Stimulated activated CD4-positive, alpha-beta T cell treated with anti-CD3 and anti-CD28 coated beads, Interleukin-4, amount 100 ng/mL, for 1 hour (primary cell): ENCODE measurements at places on chromosomes 2 and 18.

- no peak for DNase-seq
Observed at GRCh38 chr2:190217616-190218015, 102.0 kb downstream of the HIBCH start.

DNA sequence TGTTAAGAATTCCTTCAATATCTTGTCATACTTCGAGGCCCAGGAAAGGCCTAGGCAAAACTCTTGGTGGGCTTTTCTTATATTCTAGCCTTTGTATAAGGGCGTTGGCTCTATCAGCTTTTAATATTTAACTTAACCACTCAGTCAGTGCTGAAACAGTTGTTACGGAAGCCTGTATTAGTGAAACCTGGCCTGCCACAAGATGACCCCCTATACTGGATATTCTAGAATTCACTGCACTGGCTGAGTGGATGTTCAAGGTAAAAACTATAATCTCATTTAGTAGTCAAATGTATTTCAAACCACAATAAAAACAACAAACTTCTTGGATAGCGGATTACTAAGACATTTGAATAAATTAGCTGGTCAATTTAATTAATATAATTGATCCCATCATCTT lies 91.7 kb upstream of the HNMT start:
- DNase-seq, result no peak

DNA sequence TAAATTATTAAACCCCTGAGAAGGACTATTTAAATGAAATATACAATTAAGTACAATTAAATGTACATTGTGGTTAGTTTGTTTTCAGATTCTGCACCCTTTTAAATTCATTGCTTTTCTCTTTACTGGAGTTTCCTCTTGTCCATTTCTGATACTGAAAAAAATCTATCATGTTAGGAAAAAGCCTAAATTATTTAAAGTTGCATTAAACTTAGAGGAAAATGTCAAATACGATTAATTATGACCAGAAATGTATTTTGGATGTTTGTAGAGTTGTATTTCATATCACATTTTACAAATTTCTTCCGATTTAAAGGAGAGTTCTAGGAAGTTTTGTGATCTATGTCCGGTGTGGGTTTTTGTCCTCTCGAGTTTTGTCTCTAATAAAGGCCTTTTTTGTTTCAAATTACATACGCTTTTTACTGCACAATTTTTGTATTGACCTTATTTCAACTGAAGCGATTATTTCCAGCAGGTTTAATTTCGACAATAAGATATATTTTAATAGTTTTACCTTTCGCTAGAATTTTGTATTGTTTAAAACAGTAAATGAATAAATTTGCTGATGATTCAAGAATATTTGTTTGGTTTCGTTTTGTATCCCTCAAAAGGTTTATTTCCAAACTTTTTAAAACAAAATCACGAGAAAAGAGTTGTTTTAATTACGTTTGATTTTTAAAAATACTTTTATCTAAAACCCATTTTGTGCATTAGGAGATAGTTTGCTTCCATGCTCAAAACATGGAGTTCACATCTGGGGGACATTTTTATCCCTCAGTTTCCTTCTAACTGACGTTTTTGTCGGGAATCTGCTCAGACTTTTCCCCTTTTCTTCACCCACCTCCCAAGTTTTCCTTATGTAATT lies 3.3 kb upstream of the SATB2 start:
- no peak for DNase-seq

GRCh38 chr2:240988146-240988545 lies 10.3 kb upstream of the SNED1 start:
- DNase-seq, result no peak

DNA sequence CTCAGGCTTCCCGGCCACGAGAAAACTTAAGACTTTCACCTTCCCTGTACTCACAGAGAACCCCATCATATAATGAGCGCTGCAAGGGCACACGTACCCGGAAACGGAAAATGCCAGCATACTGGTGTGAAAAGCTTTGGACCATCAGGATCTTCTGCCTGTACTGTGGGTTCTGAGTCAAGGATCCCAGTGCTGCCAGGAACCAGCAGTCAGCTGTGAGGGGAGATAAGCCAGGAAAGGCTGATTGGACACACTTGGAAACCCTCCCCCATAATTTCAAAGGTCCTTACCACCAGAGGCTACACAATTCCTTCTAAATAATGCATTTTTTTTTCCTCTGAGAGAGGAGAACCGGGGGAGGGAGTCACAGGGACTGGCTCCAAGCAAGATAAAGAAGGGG lies 31.4 kb downstream of the CAPN13 start:
- no peak for DNase-seq
